ENCODE measurements at places on chromosomes 4 and X.

GRCh38 chrX:46683048-46683447, 75.9 kb downstream of the SLC9A7 start:
- DNase-seq = no peak

DNA sequence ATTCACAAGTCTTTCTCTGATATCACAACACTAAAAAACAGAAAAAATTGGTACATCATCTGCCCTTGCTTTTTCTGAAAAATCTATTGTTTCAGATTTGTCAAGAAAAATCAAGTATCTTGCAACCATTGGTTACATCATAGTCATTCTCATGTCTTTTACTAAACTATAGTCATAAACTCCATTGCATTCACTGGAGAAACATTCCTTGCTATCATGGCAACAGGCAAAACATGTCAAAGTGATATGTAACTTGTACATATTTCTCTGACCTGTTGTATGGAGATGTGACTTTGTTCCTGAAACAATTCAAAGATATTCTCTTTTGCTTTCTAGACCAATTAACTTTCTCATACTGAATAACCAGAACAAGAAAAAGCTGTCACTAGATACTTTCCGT, 121.9 kb upstream of the ANK2 start:
- DNase-seq = no peak

- no peak for DNase-seq
Observed at GRCh38 chr4:10129196-10130177, 12.9 kb upstream of the WDR1 start.

DNA sequence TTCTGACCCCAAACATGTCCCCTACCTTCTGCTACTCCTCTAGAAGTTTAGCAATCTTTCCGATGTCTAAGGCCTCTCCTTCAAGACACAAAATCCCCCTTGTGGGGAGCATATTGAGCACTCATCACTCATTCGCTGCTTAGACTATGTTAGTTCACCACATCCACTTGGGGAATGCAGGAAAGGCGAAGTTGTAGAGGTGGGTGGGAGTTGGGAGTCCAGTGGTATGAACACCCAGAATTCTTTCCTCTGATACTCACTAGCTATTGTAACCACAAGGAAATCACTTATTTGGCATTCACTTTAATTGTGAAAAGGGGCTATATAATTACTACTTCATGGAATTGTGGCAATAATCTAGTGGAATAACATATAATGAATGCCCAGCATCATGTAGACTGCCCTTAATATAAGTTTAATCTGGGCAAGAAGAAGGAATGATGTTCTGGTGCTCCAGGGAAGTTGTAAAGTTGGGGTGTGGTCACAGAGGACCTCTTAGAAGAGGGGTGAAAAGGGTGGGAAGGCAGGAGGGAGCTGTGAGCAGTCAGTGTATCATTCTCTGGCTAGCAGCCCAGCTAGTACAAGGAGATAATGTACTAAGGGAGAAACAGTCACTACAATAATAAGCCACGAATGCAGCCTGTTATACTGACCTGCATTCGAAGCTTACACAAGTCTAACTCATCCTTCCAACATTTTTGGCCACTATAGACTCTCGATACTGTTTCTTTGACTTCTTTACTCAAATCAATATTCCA, 468.2 kb upstream of the DIPK2B start:
- no peak for DNase-seq

DNA sequence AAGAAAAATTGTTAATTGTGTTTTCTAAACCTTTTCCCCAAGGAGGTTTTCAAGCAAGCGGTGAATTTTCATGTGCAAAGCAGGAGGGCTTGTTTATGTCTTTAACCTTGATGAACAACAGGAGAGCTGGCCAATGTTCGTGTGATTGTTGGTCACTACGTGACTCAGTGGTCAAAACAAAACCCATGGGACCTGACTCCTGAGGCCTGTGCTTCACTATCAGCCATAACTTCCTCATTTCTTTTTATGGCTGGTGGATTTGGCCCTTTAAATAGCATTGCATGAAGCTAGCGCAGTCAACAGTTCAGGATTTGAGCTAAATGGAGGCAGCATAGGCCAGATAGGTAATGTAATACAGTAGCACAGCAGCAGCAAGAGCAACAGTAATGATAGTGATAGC, 80.5 kb downstream of the MID1IP1 start:
- no peak for DNase-seq

Data from putamen (tissue), 1 donor.